ENCODE measurements at places on chromosomes 3 and 15.

DNA sequence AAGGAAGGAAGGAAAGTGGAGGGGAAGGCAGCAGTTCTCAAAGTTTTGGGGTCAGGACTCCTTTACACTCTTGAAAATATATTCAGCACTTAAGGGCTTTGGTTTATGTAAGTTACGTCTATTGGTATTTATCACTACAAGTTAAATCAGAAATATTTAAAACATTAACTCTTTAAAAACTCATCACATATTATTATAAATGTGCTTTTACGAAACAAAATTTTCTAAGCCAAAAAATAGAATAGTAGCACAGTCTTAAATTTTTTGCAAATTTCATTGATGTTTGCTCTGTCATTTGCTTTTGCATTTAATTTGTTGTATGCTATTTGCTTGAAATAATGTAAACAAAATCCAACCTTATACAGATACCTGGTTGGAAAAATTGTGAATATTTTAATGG, 7.5 kb downstream of the UBE2Q2 start:
- no peak for DNase-seq

GRCh38 chr3:142965581-142965980, 2.1 kb upstream of the PAQR9 start:
- no peak for DNase-seq

DNA sequence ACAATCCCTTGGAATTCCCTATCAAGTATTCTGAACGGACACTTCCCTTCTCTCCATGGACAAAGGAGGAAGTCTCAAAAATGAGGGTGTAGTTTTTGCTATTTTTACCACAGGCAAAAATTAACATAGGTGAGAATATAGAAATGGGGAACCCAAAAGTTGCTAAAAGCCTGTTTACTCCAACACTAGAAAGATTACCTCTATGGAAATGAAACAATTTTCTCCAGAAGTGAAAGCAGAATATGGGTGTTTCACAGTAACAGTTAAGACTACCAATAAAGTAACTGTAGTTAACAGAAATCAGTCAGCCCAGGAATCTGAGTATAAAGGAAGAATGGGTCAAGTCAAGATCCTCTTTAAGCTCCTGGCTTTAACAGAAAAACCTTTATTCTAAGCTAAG, 9.3 kb downstream of the TRA2B start:
- DNase-seq = no peak

DNA sequence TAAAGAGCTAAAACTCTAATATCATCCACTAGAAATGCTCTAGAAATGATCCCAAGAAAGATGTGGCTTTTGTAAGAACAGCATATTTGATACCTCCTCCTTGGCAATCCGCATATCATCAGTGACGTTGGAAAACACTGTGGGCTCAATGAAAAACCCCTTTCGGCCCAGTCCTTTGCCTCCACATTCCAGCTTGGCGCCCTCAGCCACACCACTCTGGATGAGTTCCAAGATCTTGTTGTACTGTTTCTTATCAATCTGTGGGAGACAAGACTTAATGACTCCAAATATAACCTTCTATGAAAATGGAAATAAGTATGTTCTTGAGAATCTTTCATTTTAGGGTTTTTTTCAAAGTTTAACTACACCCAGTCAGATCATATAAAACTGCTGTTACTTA, 103.6 kb downstream of the ALDH1A2 start:
- DNase-seq = no peak

- DNase-seq = no peak
Observed at GRCh38 chr3:64891021-64891420, 203.2 kb upstream of the ADAMTS9 start.

DNA sequence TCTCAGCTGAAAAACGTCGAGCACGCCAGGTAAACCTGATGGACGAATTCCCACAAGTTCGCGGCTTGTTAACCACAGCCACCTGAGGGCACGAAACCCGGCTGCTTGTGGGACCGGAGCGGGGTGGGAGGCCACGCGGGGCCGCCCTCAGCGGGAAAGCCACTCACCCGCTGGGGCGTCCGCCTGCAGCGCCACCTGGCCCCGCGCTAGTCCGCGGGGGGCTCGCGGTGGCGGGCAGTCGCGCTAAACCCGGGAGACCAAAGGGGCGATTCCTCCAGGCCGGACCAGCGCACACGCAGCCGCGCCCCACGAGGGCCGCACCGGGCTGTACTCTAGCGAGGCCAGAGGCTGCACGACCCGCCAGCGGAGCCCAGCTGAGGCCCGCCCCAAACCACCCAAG, 15.7 kb upstream of the CFAP161 start:
- DNase-seq = no peak

DNA sequence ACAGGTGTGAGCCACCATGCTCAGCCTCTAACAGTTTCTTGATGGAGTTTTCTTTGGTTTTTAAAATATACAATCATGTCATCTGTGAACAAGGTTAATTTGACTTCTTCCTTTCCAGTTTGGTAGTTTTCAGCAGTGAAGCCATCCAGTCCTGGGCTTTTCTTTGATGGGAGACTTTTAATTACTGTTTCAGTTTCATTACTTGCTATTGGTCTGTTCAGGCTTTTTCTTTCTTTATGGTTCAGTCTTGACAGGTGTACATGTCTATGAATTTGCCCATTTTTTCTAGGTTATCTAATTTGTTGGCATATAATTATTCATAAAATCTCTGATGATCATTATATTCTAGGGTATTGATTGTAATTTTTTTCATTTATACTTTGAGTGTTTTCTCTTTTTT, 36.8 kb downstream of the PFN2 start:
- no peak for DNase-seq

GRCh38 chr3:127367593-127367992, 79.7 kb upstream of the PRR20G start:
- no peak for DNase-seq

DNA sequence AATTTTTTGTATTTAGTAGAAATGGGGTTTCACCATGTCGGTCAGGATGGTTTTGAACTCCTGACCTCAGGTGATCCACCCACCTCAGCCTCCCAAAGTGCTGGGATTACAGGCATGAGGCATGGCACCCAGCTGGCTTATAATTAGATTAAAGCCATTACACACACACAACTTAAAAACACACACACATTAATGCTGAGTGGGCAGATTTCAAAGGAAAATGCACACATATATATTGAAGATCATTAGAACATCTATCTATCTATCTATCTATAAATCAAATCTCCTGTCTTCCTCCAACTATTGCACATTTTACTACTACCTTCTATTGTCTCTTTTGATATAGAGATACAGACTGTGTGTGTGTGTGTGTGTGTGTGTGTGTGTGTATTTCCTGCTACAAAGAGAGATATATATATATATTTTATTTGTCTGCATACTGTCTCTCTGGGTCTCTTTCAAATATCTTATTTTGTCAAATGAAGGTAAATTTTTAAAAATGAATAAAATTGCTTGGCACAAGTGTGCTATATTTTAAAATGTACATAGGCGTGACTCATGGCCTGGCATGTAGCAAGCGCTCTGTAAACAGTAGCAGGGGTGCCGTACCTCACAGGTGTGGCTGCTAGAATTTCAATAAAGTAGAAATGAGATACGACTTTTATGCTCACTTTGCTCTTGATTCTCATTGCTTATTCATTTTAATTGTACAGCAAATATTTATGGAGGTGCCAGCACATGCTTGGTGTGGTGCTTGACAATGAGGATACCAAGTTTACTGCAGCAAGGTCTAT, 655.8 kb downstream of the AGBL1 start:
- no peak for DNase-seq

GRCh38 chr3:3281024-3281423, 101.5 kb upstream of the CRBN start:
- no peak for DNase-seq

GRCh38 chr3:188468196-188468595, 314.2 kb downstream of the LPP start:
- no peak for DNase-seq

Measured in stimulated activated CD4-positive, alpha-beta T cell treated with anti-CD3 and anti-CD28 coated beads, Interleukin-2, amount 100 ng/mL, for 24 hours (primary cell).